ENCODE measurements at places on chromosomes 5 and 9.

- no peak for DNase-seq
These were observed 60.1 kb downstream of the COL5A1 start for GRCh38 chr9:134701581-134702259.

GRCh38 chr5:82356808-82357671 lies 78.9 kb upstream of the RPS23 start:
- peak; percentile 72 for DNase-seq

DNA sequence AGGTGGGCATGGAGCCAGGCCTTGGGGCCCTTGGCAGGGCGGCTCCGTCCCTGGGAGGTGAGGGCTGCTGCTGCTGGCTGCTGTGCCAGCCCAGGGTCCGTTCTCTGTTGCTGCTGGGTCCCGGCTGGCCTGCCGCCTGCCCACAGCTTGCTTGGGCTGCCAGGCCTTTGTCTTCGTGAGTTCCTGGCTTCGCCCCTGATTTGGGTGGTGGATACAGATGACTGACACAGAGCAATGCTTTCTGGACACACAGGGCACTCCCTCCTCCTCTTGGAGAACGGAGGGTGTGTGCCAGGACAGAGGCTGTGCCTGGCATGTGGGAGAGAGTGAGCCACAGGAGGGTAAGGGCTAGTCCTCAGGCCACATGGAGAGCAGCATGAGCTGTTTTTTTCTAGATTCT lies 166.1 kb downstream of the MACROH2A1 start:
- no peak for DNase-seq

GRCh38 chr9:19184144-19184917 lies 46.2 kb upstream of the DENND4C start:
- DNase-seq = peak; percentile 75

DNA sequence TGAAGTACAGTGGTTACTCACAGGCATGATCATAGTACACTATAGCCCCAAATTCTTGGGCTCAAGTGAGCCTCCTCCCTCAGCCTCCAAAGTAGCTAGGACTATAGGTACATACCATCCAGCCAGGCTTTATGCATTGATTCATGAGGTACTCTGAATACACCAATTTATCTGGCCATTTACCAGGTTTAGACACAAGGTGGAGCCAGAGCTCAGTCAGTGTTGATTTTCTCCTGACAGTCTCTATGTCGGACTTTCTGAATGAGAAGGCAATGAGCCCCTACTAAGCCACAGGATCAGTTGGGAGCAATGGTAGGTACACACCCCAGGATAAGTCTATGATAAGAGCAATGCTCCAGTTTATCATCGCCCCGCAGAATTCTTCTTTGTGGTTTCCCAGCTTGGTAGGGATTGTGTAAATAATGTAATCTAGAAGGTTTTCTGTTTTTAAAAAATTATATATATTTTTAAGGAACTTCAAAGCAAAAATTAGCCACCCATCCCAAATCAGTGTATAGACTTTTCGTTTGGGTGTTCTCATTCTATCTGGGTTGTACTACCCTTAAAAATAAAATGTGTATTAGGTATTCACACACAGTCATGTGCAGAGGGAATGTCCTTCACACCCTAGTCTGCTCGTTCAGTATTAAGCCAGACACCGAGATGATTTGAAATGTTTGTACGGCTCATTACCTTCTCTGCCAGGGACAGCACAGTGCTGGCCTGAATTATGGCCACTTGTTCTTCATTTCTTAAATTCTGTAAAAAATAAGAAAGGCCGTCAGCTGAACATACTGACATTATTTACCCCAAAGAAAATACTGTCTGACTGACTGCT lies 118.4 kb upstream of the DPYSL3 start:
- DNase-seq = peak; percentile 4
